SJSA1 (cell line): ENCODE measurements at places on chromosomes 7 and 10.

- DNase-seq: no peak
Measured at GRCh38 chr10:65358565-65358964, 1567.3 kb upstream of the LRRTM3 start.

GRCh38 chr7:133535308-133535707, 282.4 kb downstream of the EXOC4 start:
- DNase-seq: no peak

DNA sequence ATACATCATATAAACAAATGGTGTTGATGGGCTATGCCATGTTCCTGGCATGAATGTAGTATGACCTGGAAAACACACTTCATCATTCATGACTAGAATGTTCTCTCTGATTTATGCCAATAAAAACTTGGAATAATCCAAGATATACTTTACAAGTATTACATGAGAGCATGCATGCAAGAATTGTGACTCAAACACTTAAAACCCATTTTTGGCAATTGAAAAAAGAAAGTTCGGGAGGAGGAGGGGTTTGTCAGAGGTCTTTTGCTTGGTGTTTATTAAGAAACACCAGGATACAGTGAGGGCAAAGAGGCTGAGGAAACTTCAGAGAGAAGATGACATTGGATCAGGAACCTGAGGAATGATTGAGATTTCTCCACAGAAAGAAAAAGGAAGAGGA, 10.2 kb upstream of the CUL1 start:
- DNase-seq: no peak

- no peak for DNase-seq
Measured at GRCh38 chr10:67770537-67770936, 67.5 kb downstream of the DNAJC12 start.

GRCh38 chr7:86600506-86601290, 43.0 kb upstream of the GRM3 start:
- DNase-seq: no peak

DNA sequence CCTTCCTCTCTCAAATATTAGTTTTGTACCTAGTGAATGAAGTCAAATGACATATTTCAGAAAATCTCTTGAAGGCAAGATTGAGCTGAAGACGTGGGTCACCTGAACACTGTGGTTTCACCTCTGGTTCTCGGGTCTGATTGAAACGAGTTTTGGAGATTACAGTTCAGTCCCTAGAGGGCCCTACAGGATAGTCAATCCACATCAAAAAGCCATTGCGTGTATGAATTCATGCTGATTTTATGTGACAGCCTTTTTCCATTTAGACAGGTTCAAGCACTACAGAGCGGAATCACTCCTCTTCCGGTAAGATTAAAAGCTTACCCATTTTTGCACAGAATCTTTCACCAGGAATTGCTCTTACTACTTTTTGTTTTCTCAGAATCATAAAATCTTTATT, 62.2 kb downstream of the VIM start:
- DNase-seq: no peak
